ENCODE measurements at places on chromosomes 2 and 18. TPM values are rescaled to one million over a fixed set of nuclear protein-coding genes. Genes with fewer than 3 reads are reported as not detected.

- no peak for DNase-seq
These were observed 427.5 kb upstream of the CDH20 start for GRCh38 chr18:60905699-60906098.

DNA sequence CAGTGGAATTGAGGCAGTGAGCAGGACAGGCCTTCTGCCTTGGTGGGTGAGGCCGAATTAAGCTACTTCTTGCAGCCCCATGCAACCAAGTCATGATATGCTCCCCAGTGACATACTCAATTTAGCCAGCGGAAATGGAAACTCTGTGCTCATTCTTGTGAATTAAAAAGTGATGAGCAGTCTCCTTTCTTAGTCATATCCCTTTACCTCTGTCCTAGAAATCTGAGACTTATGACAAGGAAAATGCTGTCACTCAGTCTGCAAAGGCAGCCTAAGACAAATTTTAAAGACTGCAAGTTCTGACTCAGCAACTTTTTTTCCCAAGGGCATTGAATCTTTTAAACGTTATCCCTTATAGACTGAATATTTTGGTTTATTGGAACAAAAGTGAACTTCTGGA, 218.2 kb downstream of the SH3BP4 start:
- no peak for DNase-seq

- DNase-seq: no peak
These were observed 193.4 kb downstream of the CCDC102B start for GRCh38 chr18:68991286-68991685.

DNA sequence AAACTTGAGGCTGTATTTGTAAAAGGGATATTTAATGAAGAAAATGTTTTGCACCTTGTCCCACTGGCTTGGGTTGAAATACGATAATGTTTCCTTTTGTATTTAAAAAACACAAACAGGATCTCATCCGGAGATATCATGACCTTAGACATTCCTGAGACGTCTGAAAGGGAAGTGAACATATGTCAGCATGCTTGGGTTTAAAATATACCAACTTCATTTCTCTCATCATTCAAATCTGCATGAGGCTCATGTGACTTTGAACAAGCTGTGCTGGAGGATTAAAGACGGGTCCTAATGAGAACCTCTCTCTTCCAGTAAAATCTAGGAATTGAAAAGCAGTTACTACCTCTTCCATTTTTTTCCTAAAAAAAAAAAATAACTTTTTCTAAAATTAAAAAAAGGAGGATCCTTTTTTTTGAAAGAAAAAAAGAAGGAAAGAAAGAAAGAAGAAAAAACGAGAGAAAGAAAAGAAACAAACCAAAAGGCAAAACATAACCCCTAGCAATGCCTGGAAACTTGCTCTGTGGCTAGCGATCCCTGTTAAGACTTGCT, 106.8 kb upstream of the ZFP36L2 start:
- no peak for DNase-seq

- no peak for DNase-seq
These were observed 48.3 kb downstream of the RAB31 start for GRCh38 chr18:9756271-9756932.

DNA sequence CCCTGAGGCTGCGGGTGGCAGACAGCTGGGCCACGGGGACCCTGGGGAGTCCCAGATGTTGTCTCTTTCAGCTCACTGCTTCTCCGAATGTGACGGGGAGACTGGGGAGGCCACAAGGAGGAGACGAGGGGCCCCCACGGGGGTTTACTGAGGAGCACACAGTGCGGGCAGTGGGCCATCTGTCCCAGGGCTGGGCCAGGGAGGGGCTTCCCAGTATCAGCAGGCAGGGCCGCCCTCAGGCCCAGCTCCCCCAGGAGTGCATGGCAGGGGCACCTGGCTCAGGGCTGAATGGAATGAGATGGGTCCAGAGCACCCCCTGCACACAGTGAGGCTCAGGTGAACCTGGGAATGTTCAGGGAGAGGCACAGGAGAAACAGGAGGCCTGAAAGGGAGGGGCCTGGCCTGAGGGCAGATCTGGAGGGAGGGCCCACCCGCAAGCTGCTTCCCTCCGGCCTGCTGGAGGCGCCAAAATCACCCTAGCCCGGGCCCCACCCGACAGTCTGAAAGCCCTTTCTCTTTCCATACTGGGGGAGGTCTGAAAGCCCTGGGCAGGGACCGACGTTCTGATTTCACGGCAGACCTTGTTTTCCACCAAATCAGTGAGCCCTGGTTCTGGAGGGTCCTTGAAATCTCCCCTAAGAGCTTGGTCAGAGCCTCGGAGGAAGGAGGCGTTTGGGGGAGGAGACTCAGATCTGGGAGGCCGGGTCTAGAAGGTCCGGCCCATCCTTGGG, 35.5 kb upstream of the PTMA start:
- no peak for DNase-seq

- peak; percentile 76 for DNase-seq
These were observed 35.8 kb downstream of the PID1 start for GRCh38 chr2:229235131-229235914.

Gene NEU2
- polyA plus RNA-seq: not detected

Gene ST8SIA3
- polyA plus RNA-seq: under 0.01 TPM

Gene FN1
- polyA plus RNA-seq: 12,965 TPM

Gene CD207
- polyA plus RNA-seq: not detected

Gene DSG1
- polyA plus RNA-seq: not detected

Gene PRSS56
- not detected for polyA plus RNA-seq

Data from aorta (tissue), 5 donors.